ENCODE measurements at places on chromosomes 3 and 15.
A peak's percentile ranks its signal among the peaks of the same experiment; 100 is the strongest.

DNA sequence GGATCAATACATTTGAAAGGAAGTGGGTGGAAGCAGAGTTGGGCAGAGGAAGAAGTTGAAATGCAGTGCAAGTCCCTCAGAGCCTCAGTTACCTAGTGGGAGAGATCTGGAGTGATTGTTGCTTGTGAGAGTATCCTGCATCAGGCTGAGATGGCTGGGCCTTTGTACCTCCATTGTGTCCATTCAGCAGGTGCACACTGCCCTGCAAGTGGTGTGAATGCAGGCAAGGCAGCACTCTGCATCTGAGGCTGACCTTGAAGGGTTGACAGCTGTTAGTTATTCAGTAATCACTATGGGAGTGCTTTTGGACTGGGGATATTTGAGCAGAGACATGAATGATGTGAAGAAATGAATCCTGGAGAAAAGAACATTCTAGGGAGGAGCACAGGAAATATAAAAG lies 25.2 kb downstream of the ATP6V1A start:
- no peak for DNase-seq

GRCh38 chr15:44720460-44721176 lies 9.3 kb downstream of the B2M start:
- DNase-seq = no peak

DNA sequence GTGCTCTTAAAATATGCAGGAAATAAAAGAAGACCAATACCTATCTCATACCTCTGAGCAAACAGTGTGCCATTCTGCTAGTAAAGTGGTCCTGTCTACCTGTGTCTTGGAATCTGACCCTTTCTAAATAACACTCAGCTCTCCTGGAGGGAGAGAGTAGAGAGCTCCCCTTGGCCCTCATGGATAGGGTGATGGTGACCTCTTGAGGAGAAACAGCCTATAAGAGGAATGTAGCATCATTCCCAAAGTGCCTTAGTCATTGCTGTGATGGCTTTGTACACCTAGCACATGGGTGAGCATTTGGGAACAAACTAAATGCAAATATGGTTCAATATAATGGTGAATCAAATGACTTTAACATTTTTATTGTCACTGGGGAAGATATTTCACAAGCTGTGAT lies 10.0 kb downstream of the SNTN start:
- DNase-seq = no peak

DNA sequence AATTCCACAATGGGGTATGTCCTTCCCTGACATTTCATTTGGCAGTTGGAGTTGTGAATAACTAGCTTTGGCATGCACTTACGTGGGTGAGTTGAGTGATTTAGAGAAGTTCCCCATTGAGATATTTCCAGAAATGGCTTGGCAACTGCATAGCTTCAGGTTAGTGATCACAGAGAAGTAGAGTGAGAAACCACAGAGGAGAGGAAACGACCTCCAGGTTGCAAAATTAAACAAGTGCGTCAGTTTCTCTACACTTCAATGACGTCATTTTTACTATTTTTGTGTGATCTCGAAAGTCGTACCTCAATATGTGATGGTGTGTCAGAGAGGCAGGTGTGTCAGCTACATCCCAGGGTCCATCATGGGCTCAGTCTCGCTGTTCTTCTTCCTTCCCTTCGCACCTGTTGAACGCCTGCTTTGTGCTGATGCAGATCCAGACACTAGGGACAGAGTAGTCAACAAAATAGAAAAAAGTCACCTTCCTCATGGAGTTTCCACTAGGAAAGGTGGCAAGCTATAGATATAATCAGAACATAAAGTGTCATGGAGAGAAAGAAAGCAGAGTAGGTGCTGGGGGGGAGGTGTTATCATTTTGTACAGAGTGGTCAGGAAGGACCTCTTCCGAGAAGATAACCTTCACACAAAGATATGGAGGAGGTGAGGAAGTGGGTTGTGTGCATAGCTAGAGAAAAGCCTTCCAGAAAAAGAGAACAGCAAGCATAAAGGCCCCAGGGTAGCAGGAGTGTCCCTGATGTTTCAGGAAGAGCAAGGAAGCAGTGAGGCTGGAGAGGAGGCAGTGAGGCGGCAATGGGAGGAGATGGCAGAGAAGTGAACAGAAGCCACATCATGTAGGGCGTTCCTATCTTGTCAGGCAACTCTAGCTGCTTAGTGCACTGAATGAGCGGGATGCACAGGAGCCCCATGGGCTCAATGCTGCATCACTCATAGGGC lies 75.6 kb downstream of the MCTP2 start:
- DNase-seq = no peak

GRCh38 chr3:131329774-131330173 lies 51.8 kb upstream of the NUDT16 start:
- no peak for DNase-seq

GRCh38 chr15:42494998-42495360 lies 455 bp upstream of the SNAP23 start:
- peak; percentile 20 for DNase-seq

GRCh38 chr3:54968546-54969172 lies 40.8 kb upstream of the LRTM1 start:
- no peak for DNase-seq

DNA sequence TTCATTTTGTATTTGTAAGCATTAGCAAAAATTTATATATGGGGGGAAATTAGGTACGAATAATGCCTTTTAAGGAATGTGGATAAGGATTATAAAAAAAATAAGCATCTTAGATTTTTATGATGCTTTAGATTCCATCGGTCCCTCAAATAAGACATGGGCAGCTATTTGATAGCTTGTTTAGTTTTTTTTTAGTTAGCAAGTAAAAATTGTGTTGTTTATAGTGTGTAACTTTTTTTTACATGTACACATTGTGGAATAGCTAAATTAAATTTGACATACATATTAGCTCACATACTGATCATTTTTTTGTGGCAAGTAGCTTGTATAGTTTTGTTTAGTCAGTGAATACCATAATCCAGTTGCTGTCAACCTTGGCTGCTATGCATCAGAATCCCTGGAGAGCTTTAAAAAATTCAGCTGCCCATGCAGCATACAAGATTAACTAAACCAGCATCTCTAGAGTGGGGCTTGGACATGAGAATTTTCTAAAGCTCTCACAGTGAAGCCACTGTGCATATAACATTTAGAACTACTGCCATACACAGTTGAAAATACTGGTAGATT lies 53.9 kb downstream of the TMOD3 start:
- no peak for DNase-seq
